Dermis lymphatic vessel endothelial cell (primary cell): ENCODE measurements at places on chromosomes 6 and 20. TPM values are rescaled to one million over a fixed set of nuclear protein-coding genes. Genes with fewer than 3 reads are reported as not detected.

Gene DYNLRB1
- 51.7 and 71.0 TPM in 2 replicates for total RNA-seq

Gene HECA
- total RNA-seq, result 41.8 and 44.3 TPM in 2 replicates

Gene ARG1
- total RNA-seq, result 0.43 TPM in 1 of 2 replicates, not detected in the other

Gene IL17F
- not detected in 2 replicates for total RNA-seq

Gene PHACTR1
- total RNA-seq, result 0.54 and 0.77 TPM in 2 replicates

Gene PRDM13
- total RNA-seq, result not detected in 2 replicates

Gene CNR1
- total RNA-seq, result under 0.01 TPM in 1 of 2 replicates, not detected in the other

Gene PRR3
- total RNA-seq, result 2.6 and 3.4 TPM in 2 replicates

Gene CAGE1
- 0.11 and 0.17 TPM in 2 replicates for total RNA-seq

Gene LGSN
- total RNA-seq, result not detected in 2 replicates

Gene GJA1
- 1,585 and 1,689 TPM in 2 replicates for total RNA-seq

Gene DCDC2
- not detected in 2 replicates for total RNA-seq

Gene LAMA2
- 0.09 and 0.11 TPM in 2 replicates for total RNA-seq

Gene COL10A1
- total RNA-seq, result not detected in 2 replicates

Gene SLC26A8
- not detected in 2 replicates for total RNA-seq

Gene ELOVL2
- under 0.01 TPM in 1 of 2 replicates, not detected in the other for total RNA-seq

Gene ADGRB3
- total RNA-seq, result not detected in 2 replicates

Gene ASIP
- not detected in 2 replicates for total RNA-seq

Gene SLC35D3
- not detected in 2 replicates for total RNA-seq

Gene PTCHD4
- total RNA-seq, result 9.1 and 15.0 TPM in 2 replicates

Gene TMEM200A
- 0.43 and 1.0 TPM in 2 replicates for total RNA-seq

Gene UNC5CL
- 0.09 and 0.11 TPM in 2 replicates for total RNA-seq

Gene BMP7
- total RNA-seq, result not detected in 2 replicates

Gene PNLDC1
- not detected in 2 replicates for total RNA-seq

Gene WFDC9
- not detected in 2 replicates for total RNA-seq

Gene SIRPB2
- 0.09 and 0.11 TPM in 2 replicates for total RNA-seq

Gene STMND1
- total RNA-seq, result not detected in 2 replicates

Gene FHL5
- not detected in 2 replicates for total RNA-seq

Gene SHLD1
- 4.2 and 4.7 TPM in 2 replicates for total RNA-seq

Gene GTSF1L
- 0.09 TPM in 1 of 2 replicates, not detected in the other for total RNA-seq

Gene MROH8
- total RNA-seq, result 0.98 and 1.4 TPM in 2 replicates

Gene OPN5
- not detected in 2 replicates for total RNA-seq

Gene NOL4L
- 7.0 and 14.0 TPM in 2 replicates for total RNA-seq

Gene PNISR
- total RNA-seq, result 50.1 and 57.2 TPM in 2 replicates

Gene THBS2
- 0.26 and 2.3 TPM in 2 replicates for total RNA-seq

Gene OXT
- total RNA-seq, result not detected in 2 replicates

Gene SALL4
- total RNA-seq, result 0.09 and 0.43 TPM in 2 replicates

Gene MYLK4
- total RNA-seq, result 0.60 and 0.87 TPM in 2 replicates

Gene SLC17A9
- 1.9 and 3.4 TPM in 2 replicates for total RNA-seq

Gene ZNF165
- total RNA-seq, result 0.26 and 0.33 TPM in 2 replicates

Gene PXT1
- total RNA-seq, result 0.09 and 0.11 TPM in 2 replicates

Gene TCP11
- total RNA-seq, result 0.22 TPM in 1 of 2 replicates, not detected in the other

Gene NKAIN2
- total RNA-seq, result not detected in 2 replicates

Gene NQO2
- 14.6 and 19.7 TPM in 2 replicates for total RNA-seq

Gene ELOVL4
- 0.11 and 0.60 TPM in 2 replicates for total RNA-seq

Gene IL20RA
- total RNA-seq, result 0.22 and 0.26 TPM in 2 replicates

Gene C6orf141
- total RNA-seq, result 56.2 and 79.6 TPM in 2 replicates

Gene PHF3
- total RNA-seq, result 53.1 and 62.4 TPM in 2 replicates
